Non-pigmented ciliary epithelial cell (primary cell): ENCODE measurements at places on chromosomes 7 and 10.

GRCh38 chr7:95433952-95434556, 774 bp downstream of the PON2 start:
- no peak for DNase-seq

GRCh38 chr7:100753750-100754149, 20.4 kb downstream of the ZAN start:
- no peak for DNase-seq

GRCh38 chr10:19904202-19904661, 88.0 kb downstream of the PLXDC2 start:
- peak; percentile 76 for DNase-seq

DNA sequence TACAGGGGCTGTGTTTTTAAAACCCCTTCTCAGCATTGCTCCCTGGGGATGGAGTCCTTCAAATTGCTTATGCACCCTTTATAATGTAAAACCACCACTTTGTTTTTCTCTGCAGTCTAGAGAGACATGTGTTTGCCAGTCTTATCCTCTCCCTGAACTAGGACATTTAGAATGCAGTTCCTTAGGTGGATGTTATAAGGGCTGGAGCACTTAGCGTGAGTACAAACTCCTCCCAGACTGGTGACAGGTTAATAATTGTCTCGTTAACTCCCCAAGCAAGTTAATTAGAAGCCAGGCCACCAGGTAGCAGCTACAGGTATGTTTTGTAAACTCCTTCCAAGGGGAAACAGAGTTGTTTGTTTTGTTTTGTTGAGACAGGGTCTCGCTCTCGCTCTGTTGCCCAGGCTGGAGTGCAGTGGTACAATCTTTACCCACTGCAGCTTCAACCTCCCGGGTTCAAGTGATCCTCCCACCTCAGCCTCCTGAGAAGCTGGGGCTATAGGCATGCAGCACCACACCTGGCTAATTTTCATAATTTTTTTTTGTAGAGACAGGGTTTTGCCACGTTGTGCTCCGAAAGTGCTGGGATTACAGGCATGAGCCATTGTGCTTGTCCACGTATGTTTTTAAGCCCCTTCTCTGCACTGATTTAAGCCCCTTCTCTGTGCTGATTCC, 100.2 kb downstream of the FAM107B start:
- no peak for DNase-seq

DNA sequence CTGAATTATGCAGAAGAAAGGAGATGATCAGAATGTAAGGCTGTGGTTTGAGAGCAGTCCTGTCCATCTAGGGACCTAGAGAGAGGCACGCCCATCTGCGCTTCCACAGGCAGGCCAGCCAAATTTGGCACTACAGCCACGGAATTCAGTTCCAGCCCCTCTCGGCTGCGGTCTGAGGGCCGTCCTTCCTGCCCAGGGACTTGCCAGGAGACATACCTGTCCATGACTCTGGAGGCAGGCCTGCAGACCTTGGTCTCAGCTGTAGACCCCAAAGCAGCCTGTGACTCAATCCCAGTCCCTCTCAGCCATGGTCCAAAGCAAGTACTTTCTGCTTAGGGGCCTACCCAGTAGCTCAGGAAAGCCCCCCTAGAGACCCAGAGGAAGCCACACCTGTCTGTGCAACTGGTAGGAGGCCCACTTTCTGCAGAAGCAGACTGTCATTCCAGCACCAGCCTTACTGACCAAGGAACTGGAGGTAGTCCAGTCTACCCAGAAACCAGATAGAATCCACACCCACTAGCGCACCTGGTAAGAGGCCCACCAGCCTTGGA, 720.9 kb downstream of the PARD3 start:
- DNase-seq = no peak

DNA sequence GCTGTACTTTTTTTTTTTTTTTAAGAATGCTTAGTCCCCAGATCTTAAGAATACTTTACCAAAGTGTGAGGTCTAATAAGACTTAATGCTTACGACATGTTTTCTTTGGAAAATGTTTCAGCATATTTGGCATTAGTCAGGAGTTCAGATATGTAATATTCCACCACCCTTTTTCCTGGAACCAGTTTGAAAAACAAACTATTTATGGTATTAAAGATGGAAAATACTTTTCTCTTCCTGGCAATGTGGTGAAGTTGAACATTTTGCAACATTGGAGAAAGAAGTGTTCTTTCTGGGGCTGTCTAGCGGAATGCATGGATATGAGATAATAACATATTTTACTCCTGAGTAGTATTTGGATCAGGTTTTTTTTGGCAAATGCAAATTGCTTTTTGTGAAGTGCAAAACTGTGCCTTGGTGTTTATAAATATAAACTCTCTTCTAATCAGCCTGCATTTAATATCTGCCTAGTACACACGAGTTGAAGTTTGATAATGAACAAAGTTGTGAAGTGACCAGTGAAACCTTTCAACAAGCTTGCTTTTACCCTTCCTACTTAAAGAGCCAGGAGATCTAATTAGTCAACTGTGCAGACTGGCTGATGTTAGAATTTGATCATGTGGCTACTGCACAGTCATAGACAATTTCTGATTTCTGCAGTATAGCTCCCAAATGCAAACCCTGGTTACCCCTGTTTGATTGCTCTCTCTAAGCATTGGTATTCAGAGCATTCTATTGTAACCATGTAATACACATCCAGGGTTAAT, 20.9 kb downstream of the MAP3K8 start:
- DNase-seq = peak; percentile 76

- no peak for DNase-seq
Measured at GRCh38 chr7:47946581-47947354, 1.5 kb downstream of the PKD1L1 start.

- DNase-seq = no peak
Measured at GRCh38 chr7:82701949-82702348, 258.4 kb upstream of the CACNA2D1 start.

GRCh38 chr7:158369866-158370265, 217.8 kb downstream of the PTPRN2 start:
- no peak for DNase-seq

- no peak for DNase-seq
Measured at GRCh38 chr10:62127975-62128374, 140.7 kb downstream of the RTKN2 start.

DNA sequence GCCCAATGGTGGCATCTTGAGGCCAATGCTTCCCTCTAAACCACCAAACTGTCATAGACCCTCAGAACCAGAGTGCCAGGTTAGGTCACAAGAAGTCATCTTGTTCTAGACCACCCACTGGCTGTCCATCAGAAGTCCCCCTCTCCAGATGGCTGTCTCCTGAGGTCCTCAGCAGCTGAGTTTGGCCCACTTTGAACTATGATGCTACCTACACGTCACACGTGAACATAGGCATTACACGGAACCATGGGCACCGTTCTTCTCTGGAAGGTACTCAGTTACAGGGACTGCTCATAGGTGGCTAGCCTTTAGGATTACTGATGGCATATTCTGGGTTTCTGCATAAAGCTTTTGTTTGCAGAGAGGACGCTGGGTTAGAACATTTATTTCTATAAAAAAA, 166.4 kb downstream of the ADAM12 start:
- DNase-seq = no peak

DNA sequence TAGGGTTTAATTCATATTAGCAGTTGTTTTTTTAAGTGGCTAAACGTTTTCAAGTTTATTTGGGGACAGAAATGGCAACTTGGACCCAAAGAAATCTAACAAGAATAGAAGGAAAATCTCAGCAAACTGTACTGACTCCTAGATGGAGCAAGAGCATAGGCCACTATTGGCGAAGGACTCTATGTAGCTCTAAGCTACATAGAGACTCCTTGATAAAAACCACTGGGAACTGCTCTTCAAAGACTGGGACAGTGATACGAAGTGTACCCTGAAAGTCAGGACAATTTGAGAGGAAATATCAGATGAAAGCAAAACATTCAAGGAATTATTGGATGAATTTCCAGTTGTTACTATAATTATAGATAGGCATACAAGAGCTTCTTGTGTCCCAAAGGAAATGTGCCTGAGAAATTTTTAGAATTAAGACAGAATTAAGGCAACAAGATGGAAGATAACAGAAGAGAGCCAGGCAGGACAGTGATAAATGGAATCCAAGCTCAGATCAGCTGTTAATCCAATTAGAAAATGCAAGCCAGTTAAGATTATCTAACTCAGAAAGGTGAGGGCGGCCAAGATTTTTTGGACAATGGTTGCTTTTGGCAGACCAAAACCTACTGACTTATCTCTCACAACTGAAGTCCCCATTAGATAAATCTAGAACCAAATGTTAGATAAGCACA, 103.7 kb upstream of the IFRD1 start:
- no peak for DNase-seq

- no peak for DNase-seq
Measured at GRCh38 chr7:70855373-70855772, 276.6 kb upstream of the GALNT17 start.

DNA sequence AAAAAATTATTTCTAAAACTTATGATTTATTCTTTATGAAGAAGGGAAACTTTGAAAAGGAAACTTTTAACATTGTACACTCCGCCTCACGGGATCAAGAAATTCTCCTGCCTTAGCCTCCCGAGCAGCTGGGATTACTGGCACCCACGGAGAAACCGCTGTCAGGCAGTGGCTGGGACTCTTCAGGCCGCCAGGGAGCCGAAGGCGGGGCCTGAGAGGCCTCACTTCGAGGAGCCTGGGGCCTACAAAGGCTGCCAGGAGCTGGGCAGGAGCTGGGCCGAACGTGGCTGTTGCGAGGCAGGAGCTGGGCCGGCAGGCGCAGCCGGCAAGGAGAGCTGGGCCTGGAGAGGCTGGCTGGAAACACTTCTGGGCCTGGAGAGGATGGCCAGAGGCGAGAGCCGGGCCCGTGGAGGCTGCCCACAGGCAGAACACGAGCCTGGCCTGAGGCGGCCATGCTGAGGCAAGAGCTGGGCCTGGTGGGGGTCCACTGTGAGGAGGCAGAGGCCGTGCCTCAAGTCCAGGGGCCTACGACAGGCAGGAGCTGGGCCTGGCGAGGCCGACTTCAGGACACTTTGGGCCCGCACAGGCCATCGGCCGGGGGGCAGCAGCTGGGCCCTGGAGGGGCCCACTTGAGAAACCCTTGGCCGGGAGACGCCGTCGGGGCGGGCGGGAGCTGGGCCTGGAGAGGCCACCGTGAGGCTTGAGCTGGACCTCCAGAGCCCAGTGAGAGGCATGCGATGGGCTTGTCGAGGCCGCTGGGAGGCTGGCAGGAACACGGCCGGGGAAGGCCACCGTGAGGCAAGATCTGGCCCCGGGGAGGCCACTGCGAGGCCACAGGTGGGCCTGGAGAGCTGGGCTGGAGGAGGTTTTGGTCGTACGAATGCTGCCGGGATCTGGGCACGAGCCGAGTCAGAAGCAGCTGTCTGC, 23.7 kb downstream of the MDH2 start:
- no peak for DNase-seq

DNA sequence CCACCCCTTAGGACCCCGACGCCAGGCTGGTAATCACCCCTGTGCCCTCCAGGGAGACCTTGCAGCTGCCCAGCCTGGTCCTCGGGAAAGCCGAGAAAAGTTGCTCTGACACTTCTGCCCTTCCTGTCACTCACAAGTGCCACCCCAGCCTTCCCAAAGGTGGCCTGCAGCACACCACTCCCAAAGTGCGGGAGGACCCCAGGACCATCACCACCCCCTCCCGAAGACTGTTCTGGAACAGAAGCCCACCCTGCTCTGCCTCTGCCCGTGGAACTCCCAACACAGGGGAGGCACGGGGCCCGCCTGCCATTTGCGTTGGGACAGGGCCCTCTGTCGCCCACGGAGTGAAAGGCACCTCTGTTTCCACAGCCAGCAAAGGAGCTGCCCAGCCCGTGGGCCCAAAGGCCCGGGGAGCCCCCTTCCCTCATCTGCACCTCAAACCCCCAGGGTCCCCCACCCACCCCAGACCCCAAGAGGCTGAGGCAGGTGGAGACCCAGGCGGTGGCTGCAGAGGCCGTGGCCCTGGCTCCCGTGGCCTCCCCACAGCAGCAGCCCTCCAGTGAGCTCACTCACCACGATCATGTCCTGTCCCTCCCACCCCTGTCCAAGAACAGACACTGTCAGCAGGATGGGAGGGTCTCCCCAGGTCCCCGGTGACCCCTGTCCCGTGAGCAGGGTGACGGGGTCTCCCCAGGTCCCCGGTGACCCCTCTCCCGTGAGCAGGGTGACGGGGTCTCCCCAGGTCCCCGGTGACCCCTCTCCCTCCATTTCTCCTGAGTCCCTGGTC, 47.8 kb upstream of the PPP2R2D start:
- DNase-seq = no peak

- no peak for DNase-seq
Measured at GRCh38 chr7:149109969-149110368, 16.2 kb downstream of the ZNF425 start.

DNA sequence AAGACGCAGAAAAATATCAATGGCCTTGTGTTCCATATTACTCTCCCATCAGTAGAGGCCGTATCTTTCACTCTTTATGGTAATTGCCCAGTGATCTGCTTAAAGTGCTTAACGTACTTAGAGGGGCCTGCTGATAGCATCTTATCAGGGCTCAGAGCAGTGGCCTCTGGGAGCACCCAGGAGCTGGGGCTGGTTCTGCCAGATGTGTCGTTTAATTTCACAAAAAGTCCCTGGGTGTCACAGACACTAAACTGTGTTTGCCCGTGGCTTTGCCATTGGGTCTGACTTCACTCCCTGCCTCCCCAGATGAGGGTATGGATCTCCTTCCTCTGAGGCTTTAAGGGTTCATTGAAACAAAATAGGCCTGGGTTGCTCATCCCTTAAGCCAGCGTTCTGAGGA, 435.3 kb downstream of the GATA3 start:
- DNase-seq = no peak

- no peak for DNase-seq
Measured at GRCh38 chr10:127840884-127841283, 51.9 kb downstream of the CLRN3 start.

DNA sequence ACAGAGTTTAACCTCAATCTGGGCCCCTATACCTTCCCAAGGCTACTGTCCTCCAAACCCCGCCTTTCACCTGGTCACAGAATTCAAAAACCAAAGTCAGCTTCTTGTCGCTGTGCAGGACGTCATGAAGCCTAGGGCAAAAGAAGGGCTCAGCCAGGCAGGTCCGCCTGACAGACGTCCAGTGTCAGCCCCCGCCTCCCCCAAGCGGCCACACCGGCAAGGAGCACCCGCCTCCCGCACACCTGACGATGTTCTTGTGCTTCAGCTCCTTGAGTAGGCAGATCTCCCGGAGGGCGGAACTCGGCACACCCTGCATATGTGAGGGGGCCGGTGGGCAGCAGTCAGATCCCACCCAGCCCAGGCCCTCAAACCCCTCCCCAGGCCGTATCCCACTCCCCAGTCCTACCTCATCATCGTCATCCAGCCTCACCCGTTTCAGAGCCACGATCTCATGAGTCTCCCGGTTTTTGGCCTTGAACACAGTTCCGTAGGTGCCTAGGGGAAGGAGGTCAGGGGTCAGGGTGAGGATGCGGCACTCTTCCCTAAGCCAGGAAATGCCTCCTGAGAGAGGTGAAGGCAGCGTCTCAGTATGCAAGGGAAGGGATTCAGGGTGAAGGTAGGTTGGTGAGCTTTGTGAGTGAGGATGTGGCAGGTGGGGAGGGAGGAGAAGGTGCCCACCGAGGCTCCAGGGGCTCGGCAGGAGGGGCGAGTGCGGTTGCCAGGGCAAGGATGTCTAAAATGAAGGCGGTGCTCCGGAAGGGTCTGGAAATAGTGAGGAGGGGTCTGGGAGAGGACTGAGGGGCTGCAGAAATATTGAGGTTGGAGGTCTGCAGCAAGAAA, 811 bp downstream of the CDK5 start:
- no peak for DNase-seq
